ENCODE measurements at places on chromosomes 5 and 9.

DNA sequence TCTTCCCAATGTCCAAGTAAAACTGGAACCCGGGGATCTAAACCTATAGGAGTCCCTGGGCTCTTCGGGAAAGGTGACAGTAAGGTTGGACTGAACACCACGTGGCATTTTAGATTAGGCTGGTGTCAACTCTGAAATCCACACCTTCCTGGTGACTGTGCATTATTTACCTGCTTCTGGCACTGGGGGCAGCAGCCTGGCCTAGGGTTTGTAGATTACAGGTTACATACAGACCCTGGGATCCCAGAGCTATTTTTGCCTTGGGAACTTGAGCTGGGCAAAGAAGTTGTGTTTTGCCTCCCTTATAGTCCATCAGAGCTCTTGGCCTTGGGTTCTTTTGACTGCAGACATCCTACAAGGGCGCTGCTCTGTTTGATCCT lies 173.2 kb downstream of the DAB2IP start:
- no peak for DNase-seq

- no peak for DNase-seq
Observed at GRCh38 chr5:176853151-176853778, 42.9 kb downstream of the UNC5A start.

- DNase-seq, result no peak
Observed at GRCh38 chr5:127647361-127647958, 1.4 kb upstream of the CTXN3 start.

- no peak for DNase-seq
Observed at GRCh38 chr5:150582241-150583109, 58.0 kb upstream of the SYNPO start.

GRCh38 chr9:89829346-89829745 lies 224.5 kb downstream of the GADD45G start:
- no peak for DNase-seq

- DNase-seq, result no peak
Observed at GRCh38 chr9:127066060-127066850, 56.2 kb downstream of the ANGPTL2 start.

GRCh38 chr9:128621730-128622455 lies 34.8 kb downstream of the DYNC2I2 start:
- no peak for DNase-seq

DNA sequence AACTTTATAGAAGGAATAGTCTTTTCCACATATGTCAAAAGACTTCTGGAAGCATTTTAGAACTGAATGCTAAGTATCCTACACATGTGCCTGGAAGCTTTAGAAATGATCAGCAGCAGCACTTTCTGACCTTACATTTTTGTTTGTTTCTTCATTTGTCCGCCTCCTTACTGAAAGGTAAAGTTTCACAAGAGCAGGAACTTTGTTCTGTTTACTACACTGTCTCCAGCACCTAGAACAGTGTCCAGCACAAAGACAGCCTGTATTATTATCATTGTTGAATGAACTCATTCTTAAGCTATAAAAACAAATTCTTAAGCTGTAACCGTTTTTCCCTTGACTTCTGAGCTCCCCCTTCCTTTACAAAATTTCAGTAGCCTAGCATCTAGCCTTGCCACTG lies 14.8 kb downstream of the PIP5K1B start:
- no peak for DNase-seq

- no peak for DNase-seq
Observed at GRCh38 chr9:3827175-3827574, 301.4 kb upstream of the RFX3 start.

GRCh38 chr5:41637424-41637823 lies 127.0 kb upstream of the PLCXD3 start:
- DNase-seq, result no peak

DNA sequence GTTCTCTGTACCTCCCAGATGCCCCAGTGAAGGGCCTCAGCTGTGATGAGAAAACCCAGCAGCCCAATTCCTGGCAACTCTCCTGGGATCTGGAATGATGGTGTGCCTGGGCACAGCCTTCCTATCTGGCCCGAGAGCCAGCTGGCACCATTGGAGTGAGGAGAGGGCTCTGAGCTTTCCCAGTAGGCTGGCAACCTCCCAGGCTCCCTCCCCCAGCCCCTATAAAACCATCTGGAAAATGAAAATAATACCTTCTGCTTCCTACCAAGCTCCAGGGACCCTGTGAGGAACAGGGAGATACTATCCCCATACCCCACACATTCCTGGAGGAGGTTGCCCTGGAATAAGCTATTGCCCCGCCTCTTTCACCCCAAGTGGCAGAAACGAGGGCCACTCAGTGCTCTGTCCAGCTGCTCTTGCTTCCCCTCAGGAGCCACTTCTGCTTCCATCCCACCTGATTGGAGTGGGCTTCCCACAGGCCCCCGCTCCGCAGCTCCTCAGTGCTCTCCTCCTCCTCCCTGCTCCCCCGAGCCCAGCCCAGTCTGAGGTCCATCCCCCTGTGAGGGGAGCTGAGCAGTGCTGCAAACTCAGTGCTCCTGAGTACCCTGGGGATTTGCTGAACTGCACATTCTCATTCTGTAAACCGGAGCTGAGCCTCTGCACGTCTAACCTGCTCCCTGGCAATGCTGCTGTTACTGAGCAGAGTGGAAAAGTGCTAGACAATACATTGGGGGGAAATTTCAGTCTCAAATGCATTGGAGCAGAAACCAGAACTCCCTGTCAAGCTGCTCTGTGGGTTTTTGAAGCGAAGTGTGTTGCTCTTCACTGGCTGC lies 74.7 kb downstream of the THBS4 start:
- DNase-seq, result no peak

GRCh38 chr5:172313915-172314314 lies 30.4 kb upstream of the UBTD2 start:
- no peak for DNase-seq

GRCh38 chr5:16725575-16725974 lies 108.8 kb upstream of the RETREG1 start:
- no peak for DNase-seq

DNA sequence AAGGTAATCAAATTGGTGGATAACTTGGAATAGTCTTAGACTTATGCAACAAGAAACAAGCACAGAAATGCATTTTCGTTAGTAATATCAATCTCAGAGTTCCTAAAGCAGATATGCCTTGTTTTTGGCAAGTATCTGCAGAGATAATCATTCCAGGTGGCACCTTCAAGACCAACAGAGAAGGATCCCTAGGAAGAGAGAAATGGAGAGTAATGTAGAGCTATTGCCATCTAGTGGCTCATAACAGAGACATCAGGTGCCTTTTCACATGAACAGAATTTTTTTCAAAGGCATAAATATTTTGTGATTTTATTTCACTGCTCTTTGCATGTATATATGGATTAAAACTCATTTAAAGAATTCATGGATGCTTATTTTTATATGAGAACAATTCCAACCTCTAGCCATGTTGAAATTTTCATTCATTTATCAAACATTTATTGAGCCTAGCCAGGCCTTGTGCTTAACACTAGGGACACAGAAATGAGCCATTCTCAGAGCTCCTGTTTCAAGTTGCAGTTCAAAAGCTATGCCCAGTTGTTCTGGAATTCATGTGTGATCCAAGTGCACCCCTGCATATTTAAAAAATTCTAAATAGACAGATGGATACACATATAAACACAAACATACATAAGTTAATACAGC lies 117.5 kb upstream of the OR13F1 start:
- no peak for DNase-seq

GRCh38 chr9:73038613-73039012 lies 85.8 kb upstream of the ALDH1A1 start:
- DNase-seq, result no peak

- no peak for DNase-seq
Observed at GRCh38 chr5:121949885-121950284, 11.9 kb upstream of the SRFBP1 start.

DNA sequence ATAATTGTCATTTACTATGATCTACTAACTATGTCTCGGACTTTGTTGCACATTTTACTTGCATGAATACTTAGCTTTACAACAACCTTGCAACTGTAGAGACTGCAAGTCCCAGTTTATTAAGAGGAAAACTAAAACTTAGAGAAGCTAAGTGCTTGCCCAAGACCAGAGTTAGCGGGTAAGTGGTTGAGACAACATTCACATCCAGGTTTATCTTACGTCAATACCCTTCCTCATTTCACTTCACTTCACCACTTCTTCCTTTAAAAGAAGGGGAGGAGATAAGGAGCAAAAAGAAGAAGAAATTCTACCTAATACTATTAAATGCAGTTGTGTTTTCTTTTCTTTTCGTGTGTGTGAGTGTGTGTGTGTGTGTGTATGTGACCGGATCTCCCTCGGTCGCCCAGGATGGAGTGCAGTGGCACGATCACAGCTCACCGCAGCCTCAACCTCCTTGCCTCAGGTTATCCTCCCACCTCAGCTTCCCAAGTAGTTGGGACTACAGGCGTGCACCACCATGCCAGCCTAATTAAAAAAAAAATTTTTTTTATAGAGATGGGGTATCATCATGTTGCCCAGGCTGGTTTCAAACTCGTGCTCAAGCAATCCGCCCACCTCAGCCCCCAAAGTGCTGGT lies 37.4 kb downstream of the MEGF9 start:
- no peak for DNase-seq

DNA sequence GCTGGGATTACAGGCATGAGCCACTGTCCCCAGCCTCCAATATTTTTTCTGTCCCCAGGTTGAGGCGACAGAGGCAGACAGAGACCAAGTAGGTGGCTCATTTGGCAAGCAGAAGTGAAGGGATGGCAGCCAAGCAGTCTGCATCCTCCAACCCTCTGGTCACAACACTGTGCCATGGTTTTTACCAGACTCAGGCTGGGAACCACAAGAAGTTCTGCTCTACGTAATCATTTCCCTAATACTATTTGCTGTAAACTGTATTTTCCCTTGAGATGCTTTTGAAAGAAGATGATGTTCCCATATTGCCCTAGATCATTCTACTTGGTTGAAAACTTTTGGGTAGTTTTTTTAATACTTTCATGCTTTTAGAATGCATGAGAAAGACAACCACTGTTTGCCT lies 40.5 kb downstream of the PTTG1 start:
- no peak for DNase-seq

GRCh38 chr5:116494784-116495450 lies 79.7 kb downstream of the SEMA6A start:
- no peak for DNase-seq

- DNase-seq, result no peak
Observed at GRCh38 chr5:27701931-27702903, 663.8 kb upstream of the CDH9 start.

DNA sequence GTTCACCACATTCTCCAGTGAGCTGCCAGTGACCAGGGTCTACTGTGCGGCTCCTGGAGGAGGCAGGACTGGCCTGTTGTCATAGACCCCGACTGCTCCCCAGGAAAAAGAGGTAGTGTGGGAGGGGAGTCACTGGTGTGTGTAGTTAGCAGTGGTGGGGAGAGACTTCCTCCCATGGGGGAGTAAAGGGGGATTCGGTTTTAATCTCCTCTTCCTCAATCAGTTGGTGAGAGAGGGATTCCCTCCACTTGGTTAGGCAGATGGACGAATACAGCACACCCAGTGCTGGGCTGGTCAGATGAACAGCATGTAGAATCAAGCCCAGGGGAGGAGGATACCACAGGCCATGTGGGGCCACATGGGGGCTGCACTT lies 207.6 kb upstream of the S1PR3 start:
- DNase-seq, result no peak

- DNase-seq, result no peak
Observed at GRCh38 chr5:160230686-160231527, 1.6 kb downstream of the FABP6 start.

DNA sequence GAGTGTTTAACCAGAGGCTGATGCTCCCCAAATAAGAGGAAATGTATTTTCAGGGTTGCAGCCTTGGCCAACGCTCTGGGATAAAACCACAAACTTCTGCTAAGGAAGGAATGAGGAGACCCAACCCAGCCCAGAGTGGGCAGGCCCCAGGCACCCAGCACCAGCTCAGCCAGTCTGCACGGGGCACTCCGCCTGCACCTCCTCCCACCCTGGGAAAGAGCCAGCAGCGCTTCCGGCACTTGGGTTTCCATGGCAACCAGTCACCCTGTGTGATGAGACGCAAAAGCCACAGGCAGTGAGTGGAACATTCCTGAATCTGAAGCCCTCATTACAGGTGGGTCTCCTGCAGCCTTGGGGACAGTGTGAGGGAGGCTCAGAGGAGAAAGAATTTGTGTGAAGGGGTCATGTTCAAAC lies 85.2 kb upstream of the ZBTB43 start:
- peak; percentile 67 for DNase-seq

DNA sequence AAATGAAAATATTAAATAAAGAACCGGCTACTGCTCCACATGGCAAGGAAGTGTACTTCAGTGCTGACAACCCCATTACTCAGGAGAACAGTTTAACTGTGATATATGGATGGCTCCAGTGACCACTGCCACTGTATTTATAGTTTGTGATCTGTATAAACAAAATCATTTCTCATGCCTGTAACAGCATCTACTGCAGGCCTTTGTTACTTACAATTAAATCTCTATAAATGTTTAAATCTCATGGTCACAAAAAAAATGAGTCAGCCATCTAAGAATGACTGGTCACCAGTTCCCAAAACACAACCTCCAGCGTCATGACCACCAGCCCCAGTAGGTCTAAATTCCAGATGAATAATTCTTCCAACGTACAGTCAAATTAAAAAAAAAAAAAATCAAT lies 24.6 kb downstream of the SERINC5 start:
- DNase-seq, result no peak

DNA sequence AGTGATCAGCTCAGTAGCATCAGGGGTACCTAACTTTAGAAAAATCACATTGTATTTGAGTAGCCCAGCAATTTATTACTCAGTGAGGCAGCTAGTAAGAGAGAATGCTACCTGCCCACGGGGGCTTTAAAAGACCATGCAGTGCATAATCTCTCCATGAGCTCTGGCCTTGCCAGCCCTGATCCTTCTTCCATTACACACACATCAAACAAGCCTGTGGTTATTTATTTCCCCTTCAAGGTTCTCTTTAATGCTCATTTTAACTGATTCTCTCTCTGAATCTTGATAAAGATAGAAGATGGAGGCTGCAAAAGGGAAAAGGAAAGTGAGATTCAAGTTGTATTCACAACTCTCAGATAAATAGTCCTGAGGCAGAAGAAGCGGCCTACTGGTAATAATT lies 22.3 kb downstream of the ANKRD31 start:
- no peak for DNase-seq

- no peak for DNase-seq
Observed at GRCh38 chr5:116076496-116076895, 8.3 kb upstream of the COMMD10 start.

DNA sequence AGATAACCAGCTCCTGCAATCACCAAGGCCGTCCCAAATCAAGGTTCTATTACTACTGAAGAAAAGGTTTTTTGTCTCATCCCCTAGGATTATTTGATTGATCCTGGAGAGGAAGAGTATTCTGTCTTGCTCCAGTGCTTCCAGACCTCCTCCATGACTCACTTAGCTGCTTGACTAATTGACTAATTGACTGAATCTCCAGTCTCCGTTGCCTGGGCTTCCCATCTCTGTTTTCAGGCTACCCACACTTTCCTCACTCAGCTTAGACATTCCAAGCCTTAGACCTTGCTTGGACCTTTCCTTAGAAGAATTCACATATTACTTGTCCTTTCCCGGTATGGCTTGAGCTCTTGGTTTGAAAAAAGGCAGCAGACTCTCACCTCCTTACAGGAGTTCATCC lies 60.6 kb downstream of the FRMD3 start:
- DNase-seq, result no peak

Data from stimulated activated CD4-positive, alpha-beta T cell treated with anti-CD3 and anti-CD28 coated beads, Interleukin-12 subunit alpha, Interleukin-12 subunit beta, amount 100 ng/mL, for 4 hours (primary cell).